ENCODE measurements at places on chromosomes 5 and 9.
A peak's percentile ranks its signal among the peaks of the same experiment; 100 is the strongest.

DNA sequence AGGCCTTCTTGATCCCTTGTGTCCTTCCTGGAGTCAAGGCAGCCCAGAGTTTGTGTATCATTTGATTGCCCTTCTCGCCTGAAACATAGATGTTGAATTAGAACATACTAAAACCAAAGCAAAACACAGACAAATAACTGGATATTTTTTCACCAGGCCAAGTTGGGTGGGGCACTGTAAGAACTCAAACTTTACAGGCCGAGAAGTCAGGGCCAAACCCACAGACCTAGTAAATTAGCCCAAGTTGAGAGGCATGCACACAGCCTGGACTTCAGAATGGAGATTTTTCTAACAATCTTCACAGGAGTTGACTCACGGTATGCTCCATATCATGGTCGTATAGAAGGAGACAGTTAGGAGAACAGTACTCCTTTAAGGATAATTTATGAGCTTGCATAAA lies 121.7 kb downstream of the PIK3R1 start:
- no peak for DNase-seq

GRCh38 chr9:136808806-136809158 lies 1.0 kb downstream of the RABL6 start:
- DNase-seq, result no peak

DNA sequence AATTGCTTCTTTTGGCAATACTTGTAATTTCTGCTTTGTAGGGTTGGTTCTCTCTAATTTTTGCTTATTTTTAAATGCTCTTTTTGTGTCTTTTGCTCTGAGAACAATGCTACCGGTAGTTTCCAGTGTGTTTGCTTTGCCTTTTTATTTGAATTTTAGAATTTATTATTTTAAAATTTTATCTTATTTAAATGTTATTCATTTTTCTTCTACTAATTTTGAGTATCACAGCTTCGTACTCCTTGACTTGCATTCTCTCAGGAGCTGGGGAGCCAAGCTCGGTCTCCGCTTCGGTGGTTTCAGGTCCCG lies 45.9 kb downstream of the ANXA2R start:
- DNase-seq, result no peak

- no peak for DNase-seq
Measured at GRCh38 chr9:27353474-27354229, 56.7 kb upstream of the EQTN start.

DNA sequence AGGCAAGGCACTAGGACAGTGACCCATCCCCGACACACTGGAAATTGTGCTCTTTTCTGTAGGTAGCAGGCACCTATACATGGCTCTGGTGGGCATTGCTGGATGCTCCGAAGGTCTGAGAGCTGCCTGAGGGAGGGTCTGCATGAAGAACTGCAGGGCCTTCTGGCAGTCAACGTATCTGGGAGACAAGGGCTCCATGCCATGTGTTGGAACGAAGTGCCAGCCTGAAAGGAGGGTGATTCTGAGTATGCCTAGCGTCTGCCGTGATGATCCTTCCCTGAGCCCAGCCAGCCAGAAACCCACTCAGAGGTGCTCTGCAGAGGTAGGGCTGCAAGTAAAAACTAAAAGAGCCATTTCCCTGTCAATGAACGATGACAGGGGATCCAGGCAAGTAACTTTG lies 453.2 kb downstream of the MED10 start:
- DNase-seq, result no peak

GRCh38 chr9:94212091-94212490 lies 47.0 kb upstream of the ZNF169 start:
- no peak for DNase-seq

DNA sequence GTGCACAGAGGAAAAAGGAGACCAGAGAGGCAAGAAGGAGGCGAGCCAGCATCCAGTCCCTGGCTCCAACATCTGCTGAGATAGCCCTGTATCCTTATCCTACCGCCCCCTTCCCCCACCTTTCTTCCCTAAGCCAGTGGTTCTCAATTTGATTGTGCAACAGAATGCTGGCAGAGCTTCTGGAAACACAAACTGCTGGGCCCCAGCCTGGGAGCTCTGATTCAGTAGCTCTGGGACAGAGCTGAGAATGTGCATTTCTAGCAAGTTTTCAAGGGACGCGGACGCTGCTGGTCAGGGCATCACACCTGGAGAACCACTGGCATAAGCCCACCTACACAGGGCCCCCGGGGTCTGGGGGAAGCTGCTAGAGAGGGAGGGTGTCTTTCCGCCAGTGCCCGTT lies 21.1 kb downstream of the AK8 start:
- no peak for DNase-seq

DNA sequence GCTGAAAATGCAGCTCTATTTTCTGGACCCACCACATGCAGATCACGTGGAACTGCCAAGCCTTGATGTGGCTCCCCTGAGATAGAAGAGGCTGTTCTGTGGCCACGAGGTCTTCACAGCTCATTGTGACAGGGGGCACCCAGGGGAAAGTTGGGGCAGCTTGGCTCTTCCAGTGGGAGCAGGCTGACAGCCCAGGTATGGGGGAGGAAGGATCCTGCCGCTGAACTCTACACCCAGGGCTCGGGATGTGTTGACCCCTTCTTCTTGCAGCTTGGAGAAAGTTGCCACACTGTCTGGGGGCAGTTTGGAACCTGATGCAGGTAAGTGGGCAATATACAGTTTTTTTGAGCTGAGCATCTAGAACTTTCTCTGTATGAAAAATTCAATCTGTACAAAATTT lies 133.6 kb upstream of the PITX1 start:
- DNase-seq, result no peak

- no peak for DNase-seq
Measured at GRCh38 chr5:150632305-150633160, 7.9 kb upstream of the SYNPO start.

DNA sequence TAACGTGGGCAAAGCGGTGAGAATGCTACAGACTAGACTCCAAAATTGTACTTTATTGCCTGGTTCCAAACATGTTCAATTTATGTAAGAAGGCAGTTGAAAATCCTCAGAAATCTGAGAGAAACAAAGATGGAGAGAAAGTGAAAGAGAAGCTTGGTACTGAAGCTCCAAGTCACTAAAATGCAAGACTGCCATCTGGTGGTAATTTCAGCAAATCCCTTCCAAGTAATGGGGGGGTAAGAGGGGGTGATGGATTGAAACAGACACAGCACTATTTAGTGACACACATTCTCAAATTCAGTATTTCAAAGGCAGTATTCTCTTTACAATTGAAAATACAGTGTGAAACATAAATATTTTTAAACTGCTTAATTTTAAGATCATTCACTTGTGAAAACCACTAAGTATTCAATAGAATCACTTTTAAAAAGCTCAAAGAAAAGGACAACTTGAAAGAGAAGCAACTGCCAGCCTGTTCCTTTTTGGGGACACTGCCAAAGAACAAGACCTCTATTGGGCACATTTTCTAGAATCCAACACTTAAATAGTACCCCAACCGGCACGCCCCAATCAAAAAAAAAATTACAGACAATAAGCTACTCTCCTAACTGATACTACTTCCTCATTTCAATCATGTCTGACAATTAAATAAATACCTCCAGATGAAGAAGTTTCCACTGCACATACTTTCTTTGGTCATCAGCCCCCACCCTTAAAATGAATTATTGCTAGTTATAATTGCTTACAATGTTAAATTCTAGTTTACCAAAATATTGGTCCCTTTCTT lies 131.5 kb downstream of the AGTPBP1 start:
- peak; percentile 66 for DNase-seq

DNA sequence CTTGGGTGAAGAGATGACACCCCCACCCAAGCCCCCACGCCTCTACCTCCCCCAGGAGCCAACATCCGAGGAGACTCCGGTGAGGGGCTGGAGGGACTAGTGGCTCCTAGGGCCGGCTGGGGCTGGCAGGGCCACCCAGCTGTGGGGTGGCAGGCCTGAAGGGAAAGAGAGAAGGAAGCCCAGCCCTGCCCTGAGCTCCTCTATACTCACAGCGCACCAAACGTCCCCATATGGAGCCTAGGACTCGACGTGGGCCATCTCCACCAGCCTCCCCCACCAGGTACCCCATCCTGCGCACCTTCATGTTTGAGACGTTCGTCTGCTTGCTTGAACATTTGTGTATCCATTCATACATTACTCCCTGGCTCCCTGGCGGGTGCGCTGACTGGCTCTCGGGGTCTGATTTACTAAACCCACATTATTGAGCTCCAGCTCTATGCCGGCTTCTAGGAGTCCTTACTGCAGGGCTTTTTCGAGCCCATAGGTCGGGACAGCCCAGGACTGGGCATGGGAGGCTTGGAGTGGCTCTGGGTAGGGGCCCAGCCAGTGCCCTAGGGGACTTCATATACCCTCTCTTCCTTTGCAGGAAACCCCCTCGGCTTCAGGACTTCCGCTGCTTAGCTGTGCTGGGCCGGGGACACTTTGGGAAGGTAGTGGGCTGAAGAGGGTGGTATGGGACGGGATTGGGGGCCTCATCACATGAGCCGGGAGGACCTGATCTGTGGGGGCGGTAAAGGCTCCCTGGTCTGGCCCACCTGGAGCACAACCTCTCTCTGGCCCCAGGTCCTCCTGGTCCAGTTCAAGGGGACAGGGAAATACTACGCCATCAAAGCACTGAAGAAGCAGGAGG lies 9.1 kb downstream of the ZDHHC12 start:
- DNase-seq, result no peak

GRCh38 chr9:124660341-124660801 lies 110.7 kb downstream of the NR6A1 start:
- peak; percentile 10 for DNase-seq

- no peak for DNase-seq
Measured at GRCh38 chr5:173330338-173331206, 2.4 kb upstream of the STC2 start.

DNA sequence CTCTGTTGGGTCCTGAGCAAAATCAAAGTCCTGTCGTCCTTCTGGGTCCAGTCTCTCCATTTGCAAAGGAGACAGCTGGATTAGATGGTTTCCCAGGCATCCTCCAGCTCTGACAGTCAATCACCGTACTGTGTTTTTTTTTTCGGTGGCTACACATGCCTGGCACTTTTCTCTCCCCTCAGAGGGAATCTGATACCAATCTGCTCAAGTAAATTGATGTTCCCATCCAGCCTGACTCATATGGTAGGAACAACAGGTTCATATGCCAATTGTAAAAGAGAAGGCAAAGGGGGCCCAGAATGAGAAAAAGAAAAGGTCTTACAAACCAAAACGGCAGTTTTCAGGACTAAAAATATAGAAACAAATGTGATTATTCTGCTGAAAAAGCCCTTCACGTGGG lies 1.2 kb downstream of the FBXO10 start:
- no peak for DNase-seq

- DNase-seq, result no peak
Measured at GRCh38 chr5:94749042-94749441, 130.6 kb downstream of the SLF1 start.

GRCh38 chr9:121863955-121864354 lies 212.5 kb downstream of the DAB2IP start:
- DNase-seq, result no peak

DNA sequence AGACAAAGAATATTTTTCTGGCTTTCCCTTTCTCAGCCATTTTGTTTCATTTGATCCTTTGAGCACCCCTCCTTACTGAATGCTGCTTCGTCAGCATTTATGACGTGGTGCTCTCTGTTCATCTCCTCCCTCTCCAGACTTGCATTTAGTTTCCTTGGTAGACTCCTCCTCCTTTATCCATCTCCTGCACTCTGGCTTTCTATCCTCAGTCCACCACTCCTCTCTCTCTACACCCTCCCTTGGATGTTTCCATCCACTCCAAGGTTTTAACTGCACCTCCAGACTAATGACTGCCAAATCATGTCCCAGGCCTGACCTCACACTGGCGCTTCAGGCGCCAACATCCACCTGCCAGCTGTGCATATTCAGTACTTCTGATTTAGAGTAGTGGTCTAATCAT lies 245.4 kb downstream of the RAB3C start:
- no peak for DNase-seq

DNA sequence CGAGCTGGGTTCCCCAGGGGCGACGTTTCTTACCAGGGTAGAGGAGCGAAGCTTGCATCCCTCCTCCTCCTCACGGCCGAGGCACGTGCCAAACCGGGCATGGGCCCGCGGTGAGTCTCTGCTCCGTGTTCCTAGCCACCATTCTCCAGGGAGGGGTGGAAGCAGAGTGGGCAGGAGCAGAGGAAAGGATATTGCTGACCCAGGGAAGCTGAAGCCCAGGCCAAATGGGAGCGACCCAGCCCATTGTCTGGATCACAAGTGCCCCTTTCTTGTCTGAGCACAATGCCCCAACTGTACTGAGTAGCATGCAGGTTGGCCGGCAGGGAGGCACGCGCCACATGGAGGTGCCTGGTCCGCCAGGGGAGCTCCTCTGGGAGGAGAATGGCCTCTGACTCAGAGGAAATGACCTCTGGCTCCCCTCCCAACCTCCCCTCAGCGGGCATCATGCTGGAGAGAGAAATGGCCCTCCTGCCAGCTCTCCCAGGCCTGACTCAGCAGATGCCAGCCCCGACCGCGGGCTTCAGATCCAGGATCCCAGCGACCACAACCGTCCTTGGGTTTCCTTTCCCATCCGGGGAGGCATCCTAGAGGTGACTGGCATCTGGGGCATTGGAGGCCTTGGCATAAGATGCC lies 1.1 kb downstream of the PRR7 start:
- DNase-seq, result no peak
